ENCODE measurements at places on chromosomes 2 and 18. TPM values are rescaled to one million over a fixed set of nuclear protein-coding genes. Genes with fewer than 3 reads are reported as not detected.

EMILIN1 gene
- polyA plus RNA-seq: 1.8 TPM

RAPH1 gene
- polyA plus RNA-seq: not detected

PASK gene
- polyA plus RNA-seq: 25.0 TPM

GRCh38 chr2:206084870-206085741 is 868 bp downstream of the INO80D start:
- H3K4me1 ChIP-seq: peaks cover 13% of the 10 kb centered on the region
- DNase-seq: no peak
- H3K36me3 ChIP-seq: no peaks in the 10 kb centered on the region
- H3K27ac ChIP-seq: peak overlapping the region; percentile 97
- H3K4me3 ChIP-seq: peak overlapping the region; percentile 100

DNA sequence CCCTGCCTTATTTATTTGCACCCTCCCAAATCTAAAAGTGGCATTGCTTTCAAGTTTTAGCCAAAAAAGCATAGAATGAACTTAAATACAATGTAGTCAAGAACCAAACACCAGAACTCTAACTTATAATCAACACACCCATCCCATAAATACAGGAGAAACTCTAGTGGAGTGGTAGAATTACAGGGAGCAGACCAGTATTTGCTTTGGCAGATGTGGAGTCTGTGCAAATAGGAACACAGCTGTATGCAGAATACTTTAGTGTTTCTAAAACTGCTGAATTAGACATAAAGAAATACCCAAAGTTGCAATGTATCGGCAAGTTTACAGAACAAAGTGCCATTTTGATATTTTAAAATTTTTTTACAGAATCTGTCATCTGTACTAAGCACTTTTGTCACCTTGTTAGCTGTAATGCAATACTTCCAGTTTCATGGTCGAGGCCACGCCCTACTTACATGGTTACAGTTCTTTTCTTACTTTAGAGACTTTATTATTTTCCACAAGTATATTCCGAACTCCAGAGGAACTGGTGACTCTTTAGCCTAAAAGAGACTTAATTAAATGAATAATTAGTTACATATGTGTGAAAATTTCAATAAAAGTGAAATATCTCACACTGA is 23.7 kb upstream of the COL5A2 start:
- DNase-seq: no peak
- H3K4me3 ChIP-seq: no peak overlapping the region
- no peak overlapping the region for H3K27ac ChIP-seq

DNA sequence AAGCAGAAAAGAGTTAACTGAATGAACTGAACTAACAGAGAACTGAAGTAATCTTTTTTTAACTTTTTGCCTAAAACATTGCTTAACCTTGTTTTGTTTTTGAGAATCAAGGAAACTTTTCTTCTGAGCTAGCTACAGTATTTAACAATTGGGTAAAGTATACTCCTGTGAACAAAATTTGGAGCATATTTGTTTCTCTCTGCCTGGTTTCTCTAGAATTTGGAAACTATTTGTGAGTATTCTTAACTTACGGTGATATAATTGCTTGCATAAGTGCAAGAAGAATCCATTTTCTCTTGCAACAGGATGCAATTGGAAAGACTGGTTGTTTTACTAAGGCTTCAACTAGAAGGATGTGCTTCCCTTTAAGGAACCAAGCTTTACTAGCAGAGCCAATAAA is 65.9 kb upstream of the FAM98A start:
- H3K27ac ChIP-seq: no peak overlapping the region
- H3K4me1 ChIP-seq: no peaks in the 10 kb centered on the region
- DNase-seq: no peak
- H3K4me3 ChIP-seq: no peak overlapping the region
- no peaks in the 10 kb centered on the region for H3K36me3 ChIP-seq

DNA sequence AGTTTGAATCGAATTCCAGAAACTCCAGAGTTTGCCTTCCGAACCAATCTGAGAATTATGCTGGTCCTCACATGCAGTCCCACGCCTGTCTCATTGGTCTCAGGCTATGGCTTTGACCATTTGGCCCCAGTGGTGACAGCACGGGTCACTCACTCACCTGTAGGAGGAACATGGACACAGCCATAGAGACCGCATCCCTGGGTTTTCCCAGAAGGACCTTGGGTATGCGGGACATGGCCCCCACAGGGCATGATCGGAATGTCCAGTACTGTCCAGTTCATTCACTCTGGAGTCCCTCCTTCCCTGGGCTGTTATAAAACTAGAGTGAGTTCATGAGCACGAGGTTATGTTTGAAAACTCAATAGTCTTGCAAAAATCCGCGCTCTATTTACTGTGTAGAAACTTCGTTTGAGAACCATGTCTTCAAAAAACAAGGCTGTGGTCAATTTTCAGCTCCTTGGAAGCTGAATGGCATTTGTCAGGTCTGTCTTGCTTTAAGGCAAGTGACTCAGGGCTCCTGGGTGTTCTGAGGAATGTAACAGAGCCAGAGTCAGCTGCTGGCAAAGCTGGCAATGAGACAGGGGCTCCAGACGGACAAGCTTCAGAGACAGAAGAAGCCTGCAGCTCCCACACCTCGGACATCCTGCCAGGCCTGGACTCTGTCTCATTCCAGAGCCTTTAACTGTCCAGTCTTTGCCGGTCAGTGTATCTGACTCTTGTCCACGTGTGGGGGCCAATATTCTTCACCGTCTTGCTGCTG is 86.7 kb upstream of the TMEM18 start:
- no peaks in the 10 kb centered on the region for H3K27me3 ChIP-seq
- no peaks in the 10 kb centered on the region for H3K4me1 ChIP-seq
- DNase-seq: no peak
- no peak overlapping the region for H3K4me3 ChIP-seq

DNA sequence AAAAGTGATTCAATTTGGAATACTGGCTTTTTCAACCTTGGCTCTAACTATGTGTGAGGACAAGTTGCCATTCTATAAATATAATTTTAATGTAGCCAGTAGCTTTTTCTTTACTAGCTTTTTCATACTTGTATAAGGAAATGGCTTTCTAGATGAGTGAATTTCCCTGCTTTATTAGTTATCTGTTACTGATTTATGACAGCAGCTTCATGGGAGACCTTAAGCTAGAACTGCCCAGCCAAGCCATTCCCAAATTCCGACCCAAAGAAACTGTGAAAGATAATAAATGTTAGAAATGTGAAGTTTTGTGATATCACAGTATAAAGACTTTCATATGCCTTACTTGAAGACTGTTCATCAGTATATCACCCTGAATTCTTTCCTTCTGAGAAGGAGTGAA is 32.3 kb downstream of the BABAM2 start:
- peaks cover 2% of the 10 kb centered on the region for H3K36me3 ChIP-seq
- H3K4me1 ChIP-seq: no peaks in the 10 kb centered on the region
- H3K27ac ChIP-seq: no peak overlapping the region
- H3K4me3 ChIP-seq: no peak overlapping the region

DNA sequence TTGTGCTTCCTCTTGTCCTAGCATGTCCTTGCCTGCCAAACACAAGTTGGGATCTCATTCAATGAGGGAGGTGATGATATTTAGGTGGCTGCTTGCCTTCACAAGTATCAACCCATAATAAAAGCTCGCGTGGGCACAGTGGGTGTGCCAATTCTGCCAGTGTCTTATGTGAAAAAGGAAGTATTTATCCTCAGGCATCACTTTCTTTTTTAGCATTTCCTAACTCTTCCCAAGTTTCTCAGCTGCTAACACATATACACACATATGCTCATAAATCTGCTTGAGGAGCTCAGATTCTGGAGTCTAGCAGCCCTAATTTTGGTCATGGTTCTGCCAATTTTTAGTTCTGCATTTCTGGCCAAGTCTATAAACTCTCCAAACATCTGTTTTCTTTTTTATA is 319.5 kb upstream of the HNMT start:
- H3K4me3 ChIP-seq: no peak overlapping the region
- H3K36me3 ChIP-seq: no peaks in the 10 kb centered on the region
- H3K4me1 ChIP-seq: no peaks in the 10 kb centered on the region
- no peak overlapping the region for H3K27ac ChIP-seq
- no peak for DNase-seq

DNA sequence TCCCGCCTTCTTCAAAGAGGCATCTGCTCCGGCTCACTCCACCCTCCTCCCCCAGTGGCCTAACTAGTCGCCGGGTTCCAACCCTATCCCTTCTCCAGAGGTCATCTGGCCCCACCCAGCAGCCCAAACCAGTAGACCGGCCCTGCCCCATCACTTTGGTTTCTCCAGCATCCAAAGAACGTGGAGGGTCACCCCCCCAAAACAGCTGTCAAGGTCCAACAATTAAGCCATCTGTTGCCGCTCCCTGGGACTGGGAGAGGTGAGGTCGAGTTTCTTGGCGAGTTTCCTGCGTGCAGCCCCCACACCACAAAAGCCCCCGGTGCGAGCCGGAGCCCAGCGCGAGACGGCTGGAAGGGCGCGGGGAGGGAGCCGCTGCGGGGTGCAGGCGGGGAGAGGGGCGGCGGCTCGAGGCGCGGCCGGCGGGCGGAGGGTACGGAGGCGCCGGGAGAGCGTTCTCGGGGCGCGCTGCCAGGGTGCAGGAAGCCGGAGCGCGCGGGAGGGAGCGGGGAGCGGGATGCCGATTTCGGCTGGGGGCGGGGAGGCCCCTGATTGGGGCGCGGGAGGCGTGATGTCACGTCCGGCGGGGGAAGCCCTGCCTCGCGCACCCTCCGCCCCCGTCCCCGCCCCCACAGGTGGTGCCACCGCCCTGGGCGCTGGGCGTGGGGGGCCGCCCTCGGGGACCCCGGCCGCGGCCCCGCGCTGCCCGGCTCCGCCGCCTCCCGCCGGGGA is 571 bp upstream of the GPC1 start:
- no peaks in the 10 kb centered on the region for H3K36me3 ChIP-seq
- H3K27ac ChIP-seq: no peak overlapping the region
- H3K4me3 ChIP-seq: peak overlapping the region; percentile 64
- DNase-seq: no peak

- no peak for DNase-seq
- no peak overlapping the region for H3K4me3 ChIP-seq
- no peaks in the 10 kb centered on the region for H3K4me1 ChIP-seq
Measured at GRCh38 chr18:78090584-78090983, 840.9 kb downstream of the GALR1 start.

DNA sequence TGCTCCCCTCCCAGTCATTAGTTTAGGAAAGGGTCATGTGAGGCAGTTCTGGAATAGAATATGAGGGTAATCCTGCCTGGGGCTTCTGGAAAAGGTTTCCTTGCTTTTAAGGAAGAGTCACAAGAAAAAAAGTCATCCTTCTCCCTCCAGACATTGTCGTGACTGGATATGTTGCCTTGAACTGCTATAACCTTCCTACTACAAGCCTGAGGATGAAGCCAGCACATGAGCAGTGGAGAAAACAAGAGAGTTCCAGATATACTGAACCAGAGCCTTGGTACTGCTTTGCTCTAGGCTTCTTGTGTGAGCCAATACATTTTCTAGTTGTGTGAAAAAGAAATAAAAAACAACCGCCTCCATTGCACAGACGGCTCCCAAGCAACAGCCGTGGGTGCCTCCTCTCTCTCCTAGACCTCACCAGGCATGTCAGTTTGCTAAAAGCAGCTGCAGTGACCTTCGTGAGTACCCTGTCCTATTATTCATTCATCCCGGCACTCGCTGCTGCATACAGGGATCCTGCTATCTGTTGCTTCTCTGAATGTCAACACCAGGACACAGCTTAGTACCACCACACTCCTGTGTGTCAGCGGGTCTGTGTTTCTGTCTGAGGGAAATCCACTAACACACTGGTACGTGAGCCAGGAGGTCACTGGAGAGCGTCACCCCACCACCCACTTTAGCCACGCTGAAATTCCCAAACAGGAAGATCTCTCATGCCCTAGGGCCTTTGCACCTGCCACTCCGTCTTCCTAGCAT is 186.7 kb downstream of the KLHL29 start:
- DNase-seq: no peak
- H3K4me1 ChIP-seq: no peaks in the 10 kb centered on the region
- H3K36me3 ChIP-seq: no peaks in the 10 kb centered on the region
- H3K27me3 ChIP-seq: no peaks in the 10 kb centered on the region

DNA sequence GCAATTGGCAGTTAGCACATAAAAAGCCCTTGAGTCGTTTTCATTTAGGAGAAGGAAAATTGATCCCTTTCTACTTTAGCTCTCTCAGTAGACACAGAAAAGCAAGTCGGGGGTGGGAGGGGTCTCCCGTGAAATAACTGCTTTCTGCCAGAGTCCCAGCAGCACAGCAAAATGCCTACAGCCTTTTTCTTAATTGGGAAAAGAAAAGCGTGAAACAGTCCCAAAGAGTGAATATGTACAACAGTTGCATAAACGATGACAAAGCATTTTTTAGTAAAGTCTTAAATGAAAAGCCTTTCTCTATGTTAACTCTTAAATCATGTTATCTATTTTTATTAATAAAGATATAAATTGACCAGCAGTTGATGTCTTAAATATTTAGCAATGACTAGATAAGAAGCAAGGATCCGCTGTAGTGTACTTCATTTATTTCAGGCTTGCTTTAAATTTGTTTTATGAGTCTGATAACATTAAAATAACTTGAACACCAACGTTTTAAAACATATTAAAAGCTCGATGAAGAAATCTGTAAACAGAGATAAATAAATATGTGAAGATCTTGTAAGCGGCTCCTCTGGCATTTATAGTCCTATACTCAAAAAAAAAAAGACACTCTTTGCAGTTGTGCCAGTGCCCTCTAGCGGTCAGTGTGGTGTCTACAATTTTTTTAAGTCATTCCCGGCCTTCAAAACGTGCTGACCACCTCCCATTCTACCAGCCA is 42.3 kb upstream of the ATIC start:
- no peak overlapping the region for H3K4me3 ChIP-seq
- DNase-seq: peak; percentile 40
- H3K4me1 ChIP-seq: peaks cover 4% of the 10 kb centered on the region
- H3K27ac ChIP-seq: no peak overlapping the region

DNA sequence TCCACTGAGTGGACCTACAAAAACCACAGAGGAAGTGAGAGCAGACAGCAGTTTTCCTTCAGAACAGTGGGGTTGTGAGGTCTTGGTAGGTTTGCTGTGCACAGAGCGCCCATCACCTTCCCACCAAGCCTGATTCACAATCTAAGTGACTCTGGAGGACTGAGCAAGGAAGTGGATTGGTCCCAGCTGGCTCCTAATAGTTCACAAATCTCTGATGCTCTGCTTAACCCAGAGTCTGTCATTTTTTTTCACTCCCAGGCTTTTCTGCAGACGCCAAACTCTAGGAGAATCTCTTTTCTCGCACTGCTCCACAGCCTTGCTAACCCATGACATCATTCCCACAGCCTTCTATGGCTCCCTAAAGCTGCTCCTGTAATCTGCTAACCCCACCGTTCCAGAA is 280.4 kb downstream of the C1D start:
- H3K4me1 ChIP-seq: no peaks in the 10 kb centered on the region
- H3K36me3 ChIP-seq: no peaks in the 10 kb centered on the region
- no peak overlapping the region for H3K27ac ChIP-seq
- no peaks in the 10 kb centered on the region for H3K27me3 ChIP-seq
- no peak for DNase-seq

All from GM12878 (cell line).